Stimulated activated CD4-positive, alpha-beta T cell treated with anti-CD3 and anti-CD28 coated beads, Interleukin-2, amount 100 ng/mL, for 4 hours (primary cell): ENCODE measurements at places on chromosomes 6 and 20.

DNA sequence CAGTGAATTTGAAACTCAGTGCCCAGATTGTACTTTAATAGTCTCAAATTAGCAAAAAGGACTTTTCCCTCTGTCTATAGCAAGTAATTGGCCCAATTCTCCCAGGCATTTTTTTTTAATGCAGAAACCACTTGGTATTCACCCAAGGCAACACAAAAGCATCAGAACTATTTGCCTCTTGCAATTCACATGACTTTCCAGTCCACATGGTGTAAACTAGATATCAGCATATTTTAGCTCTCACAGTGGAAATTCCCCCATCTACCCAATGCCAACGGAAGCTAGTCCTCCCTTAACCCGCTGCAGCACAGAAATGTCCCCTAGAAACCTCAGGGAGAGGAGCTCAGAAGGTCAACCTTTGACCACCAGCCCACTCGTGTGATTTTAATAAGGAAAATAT, 103.4 kb upstream of the CDYL start:
- no peak for DNase-seq

DNA sequence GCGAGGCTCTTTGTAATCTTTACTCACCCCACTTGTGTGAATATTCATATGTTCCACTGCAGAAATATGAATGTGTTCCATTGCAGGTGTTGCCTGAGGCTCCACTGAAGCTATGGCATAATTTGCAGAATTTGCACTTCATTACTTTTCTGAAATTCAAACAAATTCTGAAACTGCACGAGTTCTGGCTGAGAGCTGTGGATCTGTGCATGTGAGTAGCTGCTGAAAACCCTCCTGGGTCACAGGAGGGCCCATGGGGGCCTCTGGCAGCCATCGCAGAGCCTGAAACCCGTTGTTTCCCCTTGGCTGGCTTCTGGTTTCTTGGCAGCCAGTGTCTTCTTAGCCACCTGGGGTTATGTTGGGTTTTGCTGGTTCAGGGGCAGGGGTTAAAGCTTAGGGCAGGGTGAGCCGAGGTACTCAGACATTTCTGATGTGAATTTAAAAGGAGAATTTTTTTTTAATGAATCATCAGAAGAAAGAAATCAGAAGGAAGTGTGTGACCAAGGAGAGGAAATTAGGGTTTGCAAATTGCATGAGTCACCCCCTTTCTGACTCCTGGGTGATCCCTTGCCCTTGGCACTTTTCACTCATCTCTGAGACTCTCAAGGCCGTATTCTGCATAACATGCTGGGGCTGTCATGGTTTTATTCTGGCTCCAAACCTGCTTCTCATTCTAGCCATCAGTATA, 40.6 kb downstream of the TOX2 start:
- DNase-seq, result peak; percentile 57

GRCh38 chr6:95186710-95187109, 390.6 kb upstream of the MANEA start:
- no peak for DNase-seq

DNA sequence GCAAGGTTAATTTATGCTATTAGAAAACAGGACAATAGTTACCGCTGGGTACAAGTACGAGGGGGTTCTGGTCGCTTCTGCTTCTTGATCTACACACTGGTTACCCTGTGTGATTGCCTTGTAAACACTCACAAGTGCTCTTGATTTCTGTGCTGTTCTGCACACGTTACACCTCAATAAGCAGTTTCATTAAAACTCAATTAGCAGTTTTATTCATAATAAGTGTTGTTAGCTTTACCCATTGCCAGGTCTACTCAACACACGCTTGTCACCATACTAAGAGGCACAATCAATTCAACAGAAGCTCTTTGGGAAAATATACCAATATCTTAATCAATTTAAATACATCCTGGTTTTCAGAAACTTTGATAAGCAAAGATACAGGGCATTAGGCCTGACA, 20.4 kb downstream of the BMP7 start:
- no peak for DNase-seq

DNA sequence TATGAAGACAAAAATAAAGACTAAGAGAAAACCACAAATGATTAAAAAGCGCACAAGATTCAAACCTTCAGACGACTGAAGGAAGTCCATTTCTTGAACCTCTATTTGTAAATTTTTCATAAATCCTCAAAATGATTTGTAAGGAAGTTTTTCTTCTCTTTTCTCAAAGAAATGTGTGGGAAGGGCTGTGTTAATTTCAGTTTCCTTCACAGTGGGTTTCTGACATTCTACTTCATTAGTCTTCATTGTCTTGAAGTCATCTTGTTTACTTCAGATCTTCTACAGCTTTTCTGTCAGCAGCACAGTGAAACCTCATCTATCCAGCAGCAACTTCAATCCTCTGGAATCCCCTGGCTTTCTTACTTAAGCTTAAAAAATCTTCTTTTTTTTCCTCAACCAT, 87.6 kb upstream of the MYLIP start:
- no peak for DNase-seq

DNA sequence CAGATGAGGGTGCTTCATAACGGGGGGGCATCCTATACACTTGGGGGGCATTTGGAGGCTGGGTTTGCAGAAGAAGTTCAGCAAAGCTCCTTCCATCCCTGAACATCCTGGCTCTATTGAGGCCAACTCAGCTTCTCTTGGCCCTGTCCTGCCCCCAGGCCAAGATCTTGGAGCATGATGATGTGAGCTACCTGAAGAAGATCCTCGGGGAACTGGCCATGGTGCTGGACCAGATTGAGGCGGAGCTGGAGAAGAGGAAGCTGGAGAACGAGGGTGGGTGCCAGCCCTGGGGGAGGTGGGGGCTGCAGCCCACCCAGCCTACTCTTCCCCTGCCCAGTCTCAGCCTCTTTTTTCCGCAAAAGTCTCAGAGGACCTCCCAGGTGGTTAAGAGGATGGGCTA, 17.2 kb downstream of the GDAP1L1 start:
- no peak for DNase-seq

DNA sequence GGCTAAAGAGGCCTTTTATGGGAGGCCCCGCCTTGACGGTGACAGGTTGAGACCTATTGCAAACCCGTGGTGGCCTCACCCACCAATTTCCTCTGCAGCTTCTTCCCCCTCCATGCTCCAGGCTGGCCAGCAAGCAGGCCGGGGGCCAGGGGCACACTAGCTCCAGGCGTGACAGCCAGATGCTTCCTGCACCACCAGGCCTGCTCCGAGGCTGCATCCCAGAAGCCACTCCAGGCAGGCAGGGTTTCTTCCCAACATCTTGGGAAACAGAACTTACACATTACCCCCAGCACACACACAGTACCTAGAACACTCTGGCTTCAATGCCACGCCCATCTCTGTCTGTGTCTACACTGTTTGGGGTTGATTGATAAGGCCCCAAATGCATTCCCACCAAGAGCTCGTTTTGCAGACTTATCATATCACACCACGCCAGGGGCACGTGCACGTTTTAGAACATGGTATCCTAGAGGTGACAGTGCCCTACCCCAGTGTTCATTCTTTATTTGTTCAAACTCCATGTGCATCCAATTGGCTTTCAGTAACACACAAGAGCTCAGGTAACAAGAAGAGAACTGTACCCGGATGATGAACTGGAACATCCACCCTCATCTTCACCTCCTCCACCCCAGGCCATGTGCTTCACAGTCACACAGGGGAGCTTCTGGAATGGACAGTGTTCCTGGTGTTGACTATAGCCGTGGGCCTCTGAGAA, 221.4 kb upstream of the RREB1 start:
- no peak for DNase-seq

DNA sequence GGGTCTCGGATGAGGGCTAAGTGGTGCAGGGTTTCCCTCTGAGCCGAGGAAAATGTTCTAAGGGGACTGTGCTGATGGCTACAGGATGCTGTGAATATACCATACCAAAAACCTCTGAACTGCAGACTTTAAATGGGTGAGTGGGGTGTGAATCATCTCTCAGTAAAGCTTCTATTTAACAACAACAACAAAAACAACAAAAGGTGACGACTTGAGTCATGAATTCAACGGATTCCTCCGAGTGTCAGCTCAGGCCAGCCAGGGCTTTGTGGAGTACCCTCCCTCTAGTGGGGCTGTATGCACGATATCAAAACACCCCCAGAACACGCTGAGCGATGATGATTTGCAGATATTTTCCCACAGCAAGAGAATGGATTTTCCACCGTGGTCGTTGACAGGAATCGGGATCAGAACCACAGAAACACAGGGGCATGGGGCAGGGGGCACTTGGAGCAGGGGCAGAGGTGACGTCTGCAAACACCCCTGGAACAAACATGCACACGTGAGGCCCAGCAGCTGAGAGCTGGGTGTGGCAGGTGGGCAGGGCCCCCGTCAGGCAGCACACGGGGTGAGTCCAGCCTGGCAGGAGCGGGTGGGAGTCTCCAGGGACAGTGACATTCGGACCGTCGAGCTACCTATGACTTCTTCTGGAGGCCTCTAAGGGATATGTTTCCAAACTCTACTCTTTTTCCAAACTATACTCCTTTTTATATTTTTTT, 38.6 kb downstream of the SLC2A4RG start:
- no peak for DNase-seq

DNA sequence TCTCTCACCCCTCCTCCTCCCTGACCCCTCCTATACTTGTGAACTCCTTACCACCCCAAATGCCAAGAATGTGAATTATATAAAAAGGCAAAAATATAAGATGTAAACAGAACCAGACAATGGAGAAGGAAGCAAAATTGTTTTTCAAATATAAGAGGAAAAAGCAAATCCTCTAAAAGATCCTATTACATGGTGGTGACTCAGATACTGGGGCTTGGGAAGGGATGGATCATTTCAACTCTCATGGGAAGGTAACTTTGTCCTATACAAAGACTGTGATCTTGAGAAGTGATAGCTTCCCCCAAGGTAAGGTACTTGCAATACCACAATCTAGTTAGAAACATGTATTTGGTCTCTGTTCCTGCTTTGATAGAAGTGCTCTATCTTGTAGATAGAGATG, 24.6 kb upstream of the TNFRSF21 start:
- DNase-seq, result no peak

GRCh38 chr20:47610247-47610944, 108.7 kb downstream of the NCOA3 start:
- peak; percentile 86 for DNase-seq

DNA sequence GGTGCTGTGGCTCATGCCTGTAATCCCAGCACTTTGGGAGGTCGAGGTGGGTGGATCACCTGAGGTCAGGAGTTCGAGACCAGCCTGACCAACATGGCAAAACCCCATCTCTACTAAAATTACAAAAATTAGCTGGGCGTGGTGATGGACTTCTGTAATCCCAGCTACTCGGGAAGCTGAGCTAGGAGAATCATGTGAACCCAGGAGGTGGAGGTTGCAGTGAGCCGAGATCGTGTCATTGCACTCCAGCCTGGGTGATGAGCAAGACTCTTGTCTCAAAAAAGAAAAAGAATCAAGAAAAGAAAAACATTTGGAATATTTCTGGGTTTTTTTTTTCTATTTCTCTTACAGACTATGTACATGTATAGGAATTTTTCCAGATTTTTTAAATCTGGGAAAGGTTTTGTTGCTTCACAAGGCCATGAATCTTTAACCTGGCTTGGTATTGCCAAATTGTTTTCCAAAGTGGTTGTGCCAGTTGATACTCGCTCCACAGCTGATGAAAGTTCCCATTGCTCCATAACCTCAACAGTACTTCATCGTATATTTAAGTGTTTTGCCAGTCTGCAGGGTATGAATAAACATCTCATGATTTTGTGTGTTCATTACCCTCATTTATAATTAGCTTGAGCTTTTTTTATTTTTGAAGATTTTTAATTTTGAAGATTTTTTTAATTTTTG, 33.5 kb downstream of the RNF217 start:
- no peak for DNase-seq

GRCh38 chr6:113645986-113646385, 211.2 kb upstream of the MARCKS start:
- no peak for DNase-seq

GRCh38 chr6:389622-390021, 1.9 kb upstream of the IRF4 start:
- DNase-seq, result no peak

- no peak for DNase-seq
Observed at GRCh38 chr6:163356324-163356723, 58.2 kb upstream of the QKI start.

GRCh38 chr6:14770572-14770971, 475.3 kb upstream of the JARID2 start:
- DNase-seq, result no peak

DNA sequence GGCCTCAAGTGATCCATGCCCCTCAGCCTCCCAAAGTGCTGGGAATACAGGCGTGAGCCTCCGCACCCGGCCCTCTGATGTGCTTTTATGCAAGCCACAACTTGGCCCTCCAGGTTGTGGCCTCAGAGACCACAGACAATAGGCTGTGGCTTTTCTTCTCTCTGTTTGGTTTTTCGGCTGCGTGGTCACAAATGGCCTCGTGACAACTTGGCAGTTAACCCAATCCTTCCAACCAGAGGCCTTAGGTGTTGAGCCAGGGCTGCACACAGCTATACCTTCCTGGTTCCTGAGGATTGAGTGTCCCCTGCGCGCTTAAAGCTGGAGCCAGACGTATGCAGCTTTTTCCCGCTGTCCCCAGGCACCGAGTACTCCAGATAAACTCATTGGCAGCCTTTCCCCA, 6.3 kb upstream of the TGM3 start:
- no peak for DNase-seq

DNA sequence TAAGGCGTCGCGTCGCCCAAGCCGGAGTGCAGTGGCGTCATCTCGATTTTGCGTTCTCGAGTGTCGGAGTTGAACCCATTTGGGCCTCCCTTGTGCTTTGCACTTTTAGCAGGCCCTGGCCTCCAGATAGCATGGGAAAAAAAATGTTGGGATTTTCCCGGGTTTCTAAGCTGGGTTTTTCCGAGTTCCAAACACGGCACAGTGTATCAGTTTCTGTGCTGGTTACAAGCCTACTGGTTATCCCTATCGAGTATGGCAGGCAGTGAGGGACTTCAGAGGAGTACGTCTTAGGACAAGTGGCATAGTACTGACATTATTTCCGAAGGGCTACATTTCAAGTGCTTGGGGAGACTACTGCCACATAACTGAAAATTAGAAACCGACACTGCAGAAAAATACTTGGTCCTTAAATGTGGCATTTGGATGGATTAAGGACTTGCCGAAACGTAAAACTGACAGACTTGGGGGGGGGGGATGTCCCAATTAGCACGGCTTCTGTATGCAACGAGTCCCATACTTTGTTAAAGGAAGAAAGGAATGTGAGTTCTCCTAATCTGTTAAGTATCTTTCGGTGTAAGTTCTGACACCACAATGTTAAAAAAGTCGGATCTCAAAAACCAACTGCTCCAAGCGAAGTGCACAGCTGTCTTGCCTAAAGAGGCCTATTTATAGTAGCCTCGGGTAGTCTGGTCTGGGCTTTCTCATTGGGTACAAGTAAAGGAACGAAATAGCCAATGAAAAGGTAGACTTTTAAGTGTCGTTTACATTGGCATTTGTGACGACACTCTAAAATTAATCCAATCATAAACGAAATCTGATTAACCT, 70.2 kb downstream of the HFE start:
- no peak for DNase-seq

GRCh38 chr6:165404296-165404695, 94.9 kb upstream of the C6orf118 start:
- DNase-seq, result no peak

DNA sequence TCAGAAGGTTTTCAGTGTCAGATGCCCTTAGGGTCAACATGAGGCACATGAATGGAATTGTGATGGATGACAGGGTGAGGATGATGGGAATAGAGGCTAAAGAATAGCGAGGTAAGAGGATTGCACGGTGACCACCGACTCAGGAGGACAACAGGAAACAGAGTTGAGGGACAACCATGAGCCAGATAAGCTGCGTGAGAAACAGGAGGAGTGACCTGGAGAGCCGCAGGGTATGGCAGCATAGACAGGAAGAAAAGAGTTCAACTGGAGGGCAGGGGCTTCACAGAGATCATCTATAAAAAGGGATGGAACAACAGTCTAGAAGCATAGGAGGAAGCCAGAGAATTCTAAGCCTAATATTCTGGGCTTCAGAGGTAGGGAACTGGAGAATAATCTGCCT, 84.7 kb upstream of the ENPP5 start:
- DNase-seq, result no peak
